Stromal cell of bone marrow (primary cell): ENCODE measurements at places on chromosomes 7 and 10.

DNA sequence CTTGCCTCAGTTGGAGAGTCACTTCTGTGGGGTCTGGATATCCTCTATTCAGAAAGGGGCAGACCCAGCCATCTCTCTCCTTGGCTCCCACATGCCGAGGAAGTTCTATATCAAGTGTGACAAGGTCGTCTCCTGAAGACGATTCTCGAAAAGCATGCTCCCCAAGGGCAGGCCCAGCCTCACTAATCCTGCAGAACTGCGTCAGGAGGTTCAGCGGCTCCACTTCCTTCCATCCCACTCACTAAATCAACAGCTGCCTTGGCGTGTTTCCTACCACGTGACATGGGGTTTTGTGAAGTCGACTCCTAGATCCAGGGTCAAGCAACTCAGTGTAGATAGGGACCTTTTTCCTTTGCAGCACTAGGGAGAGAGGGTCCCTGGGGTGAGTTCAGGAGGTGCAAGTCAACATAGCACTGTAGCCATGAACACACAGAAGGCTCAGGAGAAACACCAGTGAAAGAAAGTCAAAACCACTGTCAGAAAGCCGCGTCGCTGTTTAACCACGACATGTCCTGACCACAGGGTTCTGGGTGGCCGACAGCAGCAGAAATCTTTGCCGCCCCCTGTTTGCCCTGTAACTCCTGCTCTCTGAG is 156.4 kb downstream of the PRPF18 start:
- DNase-seq, result no peak

DNA sequence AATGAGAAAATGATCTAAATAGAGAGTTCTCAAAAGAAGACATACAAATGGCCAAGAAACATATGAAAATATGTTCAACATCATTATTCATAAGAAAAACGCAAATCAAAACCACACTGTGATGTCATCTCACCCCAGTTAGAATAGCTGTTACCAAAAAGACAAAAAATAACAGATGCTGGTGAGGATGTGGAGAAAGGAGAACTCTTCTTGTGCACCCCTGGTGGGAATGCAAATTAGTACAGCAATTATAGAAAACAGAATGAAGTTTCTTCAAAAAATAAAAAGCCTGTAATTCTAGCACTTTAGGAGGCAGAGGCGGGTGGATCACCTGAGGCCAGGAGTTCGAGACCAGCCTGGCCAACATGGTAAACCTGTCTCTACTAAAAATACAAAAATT is 199.3 kb downstream of the PARD3 start:
- DNase-seq, result peak; percentile 48

DNA sequence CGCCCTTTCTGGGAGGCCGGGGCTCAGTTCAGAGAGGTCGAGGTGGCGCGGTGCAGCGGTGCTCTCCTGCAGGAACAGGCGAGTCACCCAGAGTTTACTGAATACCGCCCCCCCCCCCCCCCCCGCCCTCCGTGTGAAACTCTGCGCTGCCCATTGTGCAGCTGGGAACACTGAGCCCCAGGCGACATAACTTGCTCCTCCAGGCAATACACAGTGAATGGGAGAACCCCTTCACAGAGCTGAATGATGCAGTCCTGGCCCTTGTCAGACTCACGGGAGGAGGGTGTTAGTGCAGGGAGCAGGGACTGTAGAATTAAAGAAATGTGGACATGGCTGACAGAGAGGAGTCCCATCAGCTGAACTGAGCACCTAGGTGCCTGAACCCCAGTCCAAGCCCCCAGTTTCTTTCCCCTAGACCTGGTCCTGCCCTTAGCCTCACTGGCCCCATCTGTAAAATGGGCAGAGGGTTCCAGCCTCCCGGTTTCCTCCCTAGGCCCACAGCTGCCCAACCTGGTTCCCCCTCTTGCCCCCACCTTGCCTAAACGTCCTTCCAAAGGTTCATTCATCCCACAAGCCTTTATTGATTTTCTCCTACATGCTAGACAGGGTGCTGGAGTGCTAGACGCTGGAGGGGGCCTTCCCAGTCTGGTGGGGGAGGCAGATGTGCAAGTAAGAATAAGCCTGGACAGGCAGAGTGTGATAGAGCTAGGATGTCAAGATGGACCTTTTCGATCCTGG is 869 bp upstream of the LOXL4 start:
- DNase-seq, result no peak

- DNase-seq, result no peak
These were observed 3.3 kb upstream of the STN1 start for GRCh38 chr10:103921248-103921647.

DNA sequence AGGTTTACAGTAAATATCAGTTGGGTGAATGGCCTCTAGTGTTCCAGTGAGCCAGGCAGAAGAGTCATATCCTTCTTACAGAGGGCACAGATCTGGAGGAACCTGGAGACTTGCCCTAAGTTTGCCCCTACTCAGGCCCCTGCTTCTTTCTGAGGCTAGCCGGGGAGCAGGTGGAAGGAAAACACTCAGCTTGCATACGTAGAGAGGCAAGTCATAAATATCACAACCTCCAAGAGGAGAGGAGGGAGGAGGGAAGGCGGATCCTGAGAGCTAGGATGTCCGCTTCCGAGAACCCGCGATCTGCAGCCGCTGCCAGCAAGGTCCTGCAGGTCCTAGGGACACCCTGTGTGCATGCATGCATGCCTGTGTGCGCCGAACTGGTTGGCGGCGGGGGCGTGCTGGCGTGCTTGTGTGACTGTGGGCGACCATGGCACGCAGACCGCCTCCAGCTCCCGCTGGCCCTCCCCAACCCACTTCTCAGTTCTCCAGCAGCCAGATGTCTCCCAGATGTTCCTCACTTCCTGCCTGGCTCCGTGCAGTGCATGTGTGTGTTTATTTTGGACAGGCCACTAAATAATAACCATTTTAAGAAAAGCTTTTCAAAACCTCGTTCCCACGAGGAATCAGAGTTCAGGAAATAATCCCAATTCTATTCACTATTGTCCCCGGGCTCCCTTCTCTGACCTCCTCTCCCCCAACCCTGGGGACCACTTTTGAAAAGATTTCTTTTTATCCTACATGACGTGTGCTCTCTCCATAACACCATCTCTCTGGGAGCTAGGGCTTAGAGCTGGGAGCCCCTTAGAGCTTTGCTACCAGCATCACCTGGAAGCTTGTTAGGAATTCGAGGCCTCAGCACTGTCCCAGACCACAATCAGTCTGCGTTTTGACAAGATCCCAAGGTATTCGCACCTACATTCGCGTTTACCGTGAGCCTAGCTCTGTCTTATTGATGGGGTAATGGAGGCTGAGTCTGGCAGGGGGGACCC is 32.4 kb downstream of the UNC5B start:
- DNase-seq, result peak; percentile 82

GRCh38 chr10:127577376-127578258 is 28.5 kb downstream of the NPS start:
- DNase-seq, result no peak

- peak; percentile 13 for DNase-seq
These were observed 552.9 kb downstream of the ARL4A start for GRCh38 chr7:13240349-13240748.

DNA sequence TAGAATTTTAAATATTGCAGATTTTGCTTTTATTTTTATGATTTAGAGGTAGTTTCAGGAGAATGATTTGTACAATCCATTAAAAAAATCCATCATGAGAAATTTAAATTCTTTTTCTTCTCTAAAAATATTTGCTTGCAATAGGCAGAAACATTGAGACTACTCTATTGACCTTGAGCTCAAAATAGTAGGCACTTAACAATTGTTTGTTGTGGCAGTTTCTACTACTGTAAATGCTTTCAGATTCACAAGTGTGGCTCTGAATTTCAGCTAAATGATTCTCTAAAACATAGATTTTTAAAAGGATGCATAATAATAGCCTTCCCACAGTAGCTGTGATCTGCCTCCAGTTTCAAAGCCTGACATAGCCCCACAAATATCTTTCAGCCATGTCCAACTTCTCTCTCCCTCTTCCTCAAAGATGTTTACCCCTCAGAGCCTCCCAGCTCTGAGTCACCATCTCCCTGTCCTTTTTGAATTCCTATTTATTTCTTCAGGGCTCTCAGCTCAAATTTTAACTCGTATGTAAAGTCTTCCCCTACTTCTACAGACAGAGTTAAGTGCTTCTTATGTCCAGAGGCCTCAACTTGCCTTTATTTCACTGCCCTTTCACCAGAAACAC is 160.5 kb downstream of the AOAH start:
- no peak for DNase-seq

DNA sequence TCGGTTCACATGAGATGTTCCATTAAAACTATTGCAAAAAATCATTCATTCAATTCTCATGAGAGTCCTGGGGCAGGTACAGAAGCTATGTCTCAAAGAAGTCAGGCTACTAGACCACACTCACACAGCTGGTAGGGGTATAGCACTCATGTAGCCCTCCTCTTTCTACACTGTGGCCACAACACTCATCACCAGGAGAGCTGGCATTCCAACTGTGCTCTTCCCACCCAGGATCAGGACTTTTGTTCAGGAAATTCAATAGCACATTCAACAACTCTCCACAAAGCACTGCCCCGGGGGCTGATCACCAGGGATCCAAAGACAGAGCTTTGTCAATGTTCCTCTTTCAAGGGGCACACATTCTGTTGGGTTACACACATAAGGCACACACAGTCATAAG is 31.0 kb upstream of the C10orf90 start:
- DNase-seq, result no peak

DNA sequence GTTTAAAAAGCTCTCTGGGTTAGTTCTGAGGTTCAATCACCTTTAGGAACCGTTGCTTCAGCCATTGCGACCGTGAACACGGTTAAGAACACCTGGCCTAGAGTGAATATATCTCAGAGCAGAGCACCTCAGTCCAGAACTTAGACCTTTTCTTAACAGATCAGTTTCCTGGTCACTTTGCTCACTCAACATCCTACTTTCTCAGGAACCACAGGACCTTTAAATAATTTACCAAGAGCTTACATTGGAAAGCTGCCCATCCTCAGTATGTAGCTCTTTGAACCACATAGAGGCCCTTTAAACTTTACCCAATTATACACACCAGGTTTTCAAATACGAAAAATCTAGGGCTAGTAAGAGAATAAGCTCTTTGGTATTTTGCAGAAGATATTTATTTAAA is 153.2 kb downstream of the NRBF2 start:
- DNase-seq, result peak; percentile 11

DNA sequence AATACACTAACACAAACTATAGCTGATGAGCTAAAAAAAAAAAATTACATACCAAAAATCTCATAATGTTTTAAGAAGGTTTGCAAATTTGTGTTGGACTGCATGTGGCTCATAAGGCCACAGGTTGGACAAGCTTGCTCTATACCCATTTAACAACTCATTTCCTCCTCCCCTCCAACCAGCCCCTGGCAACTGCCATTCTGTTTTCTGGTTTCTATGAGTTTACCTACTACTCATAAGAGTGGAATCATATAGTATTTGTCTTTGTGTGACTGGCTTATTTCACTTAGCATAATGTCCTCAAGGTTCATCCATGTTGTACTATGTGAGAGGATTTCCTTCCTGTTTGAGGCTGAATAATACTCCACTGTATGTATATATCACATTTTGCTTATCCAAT is 100.4 kb upstream of the ARHGAP21 start:
- no peak for DNase-seq

- DNase-seq, result peak; percentile 75
These were observed at the start of gene AGMO for GRCh38 chr7:15561835-15562234. AGMO (minus strand) TSS chr7:15562015.

GRCh38 chr7:28979776-28980175 is 21.6 kb upstream of the TRIL start:
- DNase-seq, result no peak

DNA sequence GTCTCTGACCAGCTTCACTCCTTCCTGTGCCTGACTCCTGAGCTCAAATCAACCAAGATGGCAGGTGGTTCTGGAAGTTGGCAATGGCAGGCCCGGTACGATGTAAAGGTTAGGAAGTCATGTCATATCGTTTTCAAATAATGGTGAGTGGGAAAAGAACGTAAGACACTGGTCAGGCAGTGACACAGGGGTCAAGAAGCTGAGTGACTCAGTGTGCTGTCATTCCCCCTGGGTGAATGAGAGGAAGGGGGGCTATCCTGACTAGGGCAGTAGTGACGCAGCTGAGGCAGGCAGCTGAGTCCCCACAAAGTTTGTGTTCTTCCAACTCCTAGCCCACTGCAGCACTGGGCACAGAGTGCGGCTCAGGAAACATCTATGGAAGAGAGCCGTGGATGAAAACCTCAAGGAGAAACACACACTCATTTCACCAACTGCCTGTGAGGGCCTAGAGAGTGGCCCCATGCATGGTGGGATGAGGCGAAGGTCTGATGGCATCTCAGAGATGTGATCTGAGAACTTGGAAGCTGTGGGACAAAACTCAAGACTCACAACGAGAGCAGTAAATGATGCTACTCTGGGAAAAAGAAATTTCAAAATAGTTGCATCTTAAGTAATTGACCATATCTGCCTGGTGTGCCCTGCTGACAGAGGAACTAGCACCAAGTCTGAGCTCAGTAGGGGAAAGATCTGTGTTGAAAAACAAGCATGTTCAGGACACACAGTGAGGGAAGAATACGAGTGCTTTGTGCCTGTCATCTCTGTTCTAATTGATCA is 23.2 kb downstream of the CREB3L2 start:
- peak; percentile 99 for DNase-seq

DNA sequence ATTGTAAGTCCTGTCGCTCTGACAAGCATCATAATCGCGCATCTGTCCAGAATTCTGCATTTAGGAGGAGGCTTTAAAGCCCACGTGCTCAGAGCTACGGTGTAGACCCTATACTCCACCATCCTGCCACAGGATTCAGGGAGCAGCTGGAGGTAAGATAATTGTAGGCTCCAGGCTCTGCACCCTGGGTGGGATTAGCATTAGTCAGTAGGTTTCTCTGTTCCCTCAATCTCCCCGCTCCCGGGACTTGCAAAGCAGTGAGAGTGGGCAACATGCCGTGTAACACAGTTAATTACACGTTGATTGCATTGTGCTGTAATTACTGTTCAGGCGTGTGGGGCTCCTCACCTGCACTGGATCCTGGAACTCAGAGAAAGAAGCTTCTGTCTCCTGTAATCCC is 89.3 kb upstream of the CUX1 start:
- DNase-seq, result no peak

GRCh38 chr10:119061352-119061751 is 19.3 kb downstream of the EIF3A start:
- no peak for DNase-seq

DNA sequence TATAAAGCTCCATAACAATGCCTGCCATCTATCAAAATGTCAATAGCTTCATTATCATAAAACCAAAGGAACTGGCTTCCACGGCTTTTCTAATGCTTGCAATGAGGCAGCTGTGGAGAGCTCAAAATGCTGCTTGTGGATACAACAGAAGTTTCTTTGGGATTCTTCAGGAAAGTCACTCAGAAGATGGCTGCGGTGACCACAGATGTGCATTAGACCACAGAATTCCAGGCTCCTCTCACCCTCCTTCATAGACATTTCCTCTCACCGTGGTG is 77.2 kb downstream of the CDCA7L start:
- DNase-seq, result no peak

DNA sequence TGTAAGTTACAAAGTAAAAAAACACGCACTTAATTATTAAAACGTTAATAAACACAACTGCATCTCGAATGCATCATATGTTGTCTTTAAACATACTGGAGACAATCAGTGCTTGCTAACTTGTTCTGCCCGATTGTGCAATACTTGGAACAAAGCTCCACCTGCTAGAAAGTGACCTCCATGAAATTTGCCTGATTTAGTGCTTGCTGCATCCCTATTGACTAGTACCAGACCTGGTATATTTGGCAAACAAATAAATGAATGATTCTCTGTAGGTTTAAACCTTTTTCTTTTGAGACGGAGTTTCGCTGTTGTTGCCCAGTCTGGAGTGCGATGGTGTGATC is 6.2 kb downstream of the BZW2 start:
- DNase-seq, result no peak

GRCh38 chr10:19620811-19621210 is 195.4 kb upstream of the PLXDC2 start:
- DNase-seq, result peak; percentile 19
